ENCODE measurements at places on chromosomes 6 and 20.

DNA sequence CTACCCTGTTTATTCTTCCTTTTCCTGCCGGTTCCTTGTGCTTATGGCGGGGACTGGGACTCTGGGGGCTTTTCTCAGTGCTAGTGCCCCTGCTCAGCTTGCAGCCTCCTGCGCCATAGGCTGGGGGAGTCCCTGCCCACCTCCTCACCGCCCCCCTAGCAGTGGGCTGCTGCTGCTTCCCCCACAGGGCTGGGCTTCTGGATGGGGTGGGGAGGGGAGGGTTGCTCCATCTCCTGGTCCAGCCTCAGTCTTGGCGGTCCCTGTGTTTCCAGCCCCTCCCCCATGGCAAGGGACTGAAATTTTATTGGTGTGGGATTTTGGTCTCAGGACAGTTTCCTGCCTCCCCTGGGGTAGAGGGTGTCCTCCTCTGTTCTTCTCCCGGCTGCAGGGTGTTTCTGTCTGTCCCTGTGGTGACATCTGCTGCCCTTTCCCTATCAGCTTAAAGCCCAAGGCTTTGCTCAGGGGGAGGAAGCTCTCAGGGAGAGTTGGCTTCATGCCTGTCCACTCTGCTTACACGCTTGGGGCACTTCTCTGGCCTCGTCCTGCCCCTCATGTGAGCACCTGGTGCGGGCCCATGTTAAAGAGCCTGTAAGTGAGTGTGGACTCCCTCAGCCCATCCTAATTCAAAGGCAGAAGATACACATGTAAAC is 100.6 kb downstream of the HIVEP1 start:
- no peak for DNase-seq

DNA sequence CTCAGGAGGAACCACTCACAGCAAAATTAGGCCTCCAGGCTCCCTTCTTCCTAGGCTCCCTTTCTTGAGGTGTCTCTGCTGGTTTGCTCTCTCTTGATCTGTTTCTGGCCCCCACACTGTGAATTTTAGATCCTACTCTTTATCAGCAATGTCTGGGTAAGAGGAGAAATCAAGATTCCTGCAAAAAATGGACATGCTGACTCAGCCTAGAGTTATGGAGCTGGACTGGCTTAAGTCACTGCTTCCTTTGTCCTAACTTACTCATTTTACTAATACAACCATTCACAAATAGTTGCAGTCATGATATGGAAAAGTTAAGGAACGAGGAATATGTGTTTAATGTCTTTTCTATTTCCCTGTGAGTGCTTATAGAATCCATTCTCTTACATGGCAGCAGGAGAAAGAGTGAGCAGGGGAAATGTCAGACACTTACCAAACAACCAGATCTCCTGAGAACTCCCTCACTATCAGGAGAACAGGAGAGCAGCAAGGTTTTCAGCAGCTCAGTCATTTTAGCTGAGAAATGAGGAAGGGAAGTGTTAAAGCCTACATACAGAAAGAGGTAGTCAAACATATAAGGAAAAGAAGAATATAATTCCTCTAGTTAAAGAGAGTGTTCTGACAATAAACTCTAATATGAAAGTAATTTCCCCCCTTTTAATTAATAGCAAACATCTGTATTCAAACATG is 160.8 kb downstream of the PDE7B start:
- DNase-seq, result no peak

- no peak for DNase-seq
These were observed 19.6 kb upstream of the KIF25 start for GRCh38 chr6:167977717-167978467.

DNA sequence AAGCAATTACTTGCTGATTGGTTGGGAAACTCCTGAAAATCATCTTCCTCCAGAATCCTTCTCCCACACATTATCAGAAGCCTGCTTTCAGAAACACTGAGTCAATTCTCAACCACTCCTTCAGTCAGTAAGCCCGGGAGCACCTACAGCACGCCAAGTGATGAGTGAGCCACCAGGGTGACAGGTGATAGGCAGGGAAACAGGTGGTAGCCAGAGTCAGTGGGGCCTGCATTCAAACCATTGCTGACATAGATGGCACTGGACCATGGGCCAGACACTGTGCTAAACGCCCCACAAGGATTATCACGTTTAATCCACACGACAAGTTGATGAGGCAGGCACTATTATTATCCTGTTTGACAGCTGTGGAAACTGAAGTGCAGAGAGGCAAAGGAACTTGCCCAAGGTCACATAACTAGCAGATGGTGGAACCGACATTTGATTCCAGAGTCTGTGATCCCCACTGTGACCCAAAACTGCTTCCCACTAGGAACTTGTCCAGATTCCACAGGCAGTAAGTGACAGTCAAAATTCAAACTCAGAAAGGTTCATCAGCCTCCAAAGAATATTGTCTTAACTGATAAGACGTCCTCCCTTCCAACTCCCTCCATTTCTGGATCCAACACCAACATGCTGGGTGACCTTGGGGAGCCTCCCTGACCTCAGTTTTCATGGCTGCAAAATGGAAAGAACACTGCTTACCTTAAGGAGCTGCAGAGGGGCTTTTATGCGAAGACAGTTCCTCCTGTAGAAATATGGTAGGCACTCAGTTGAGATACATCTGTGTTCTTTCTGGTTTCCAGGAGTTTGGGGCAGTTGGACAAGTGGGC is 23.9 kb upstream of the TOP1 start:
- no peak for DNase-seq

DNA sequence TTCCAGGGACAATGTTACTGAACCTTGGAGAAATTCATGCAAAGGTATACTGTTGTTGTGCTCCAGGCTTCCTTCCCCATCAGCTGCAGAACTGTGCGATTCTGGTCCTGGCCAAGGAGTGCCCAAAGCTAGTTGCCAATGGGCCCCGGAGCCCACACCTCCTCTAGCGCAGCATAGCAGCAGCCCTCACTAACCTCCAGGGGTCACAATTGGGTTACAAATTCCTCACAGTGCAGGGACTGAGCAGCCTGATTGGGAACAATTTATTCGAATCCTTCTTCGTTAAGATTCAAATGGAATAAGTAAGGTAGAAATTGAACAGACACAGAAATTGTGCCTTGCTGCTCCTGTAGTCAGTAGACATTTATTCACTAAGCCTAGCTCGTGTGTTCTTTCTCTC is 284.9 kb downstream of the PRKN start:
- no peak for DNase-seq

DNA sequence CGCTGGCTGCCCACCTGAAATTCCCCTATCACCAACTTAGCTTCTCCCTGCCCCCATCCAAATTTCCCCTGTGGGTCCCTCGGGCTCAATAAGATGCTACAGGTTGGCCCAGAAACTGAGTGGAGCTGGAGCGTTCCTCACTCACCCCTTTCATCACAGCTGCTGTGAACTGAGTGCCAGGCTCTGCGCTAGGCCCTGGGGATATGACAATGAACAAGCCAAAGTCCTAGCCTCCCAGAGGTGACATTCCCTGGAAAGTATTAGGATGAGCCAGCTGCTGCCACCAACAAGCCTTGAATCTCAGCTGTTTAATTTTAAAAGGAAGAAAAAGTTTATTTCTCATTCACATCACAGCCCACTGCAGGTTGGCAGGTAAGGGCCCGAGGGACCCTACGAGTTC is 86.6 kb upstream of the EYA2 start:
- DNase-seq, result no peak

DNA sequence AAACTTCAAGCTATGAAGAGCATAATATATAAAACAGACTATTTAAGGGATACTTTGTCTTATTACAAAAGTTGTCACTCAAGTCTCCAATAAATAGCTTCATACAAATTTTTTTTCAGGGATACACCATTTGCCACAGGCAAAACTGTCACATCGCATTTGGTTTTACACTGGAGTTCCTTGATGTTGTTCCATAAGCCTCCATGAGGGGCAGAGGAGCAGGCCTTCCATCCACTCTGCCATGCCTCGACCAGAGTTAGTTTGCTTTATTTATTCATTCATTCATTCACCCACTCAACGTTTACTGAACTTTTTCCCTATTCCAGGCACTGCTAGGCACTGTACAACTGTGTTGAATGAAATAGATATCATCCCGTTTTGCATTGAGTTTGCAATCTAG is 246.6 kb downstream of the PHF3 start:
- no peak for DNase-seq

- no peak for DNase-seq
These were observed 141.1 kb downstream of the PDSS2 start for GRCh38 chr6:107318100-107318736.

GRCh38 chr6:169725125-169726048 is 1.1 kb upstream of the PHF10 start:
- DNase-seq, result no peak

- no peak for DNase-seq
These were observed 76.3 kb downstream of the BCAS1 start for GRCh38 chr20:53994088-53994487.

GRCh38 chr6:27874016-27874415 is 38.2 kb downstream of the OR2B2 start:
- DNase-seq, result no peak

GRCh38 chr6:121223930-121224329 is 110.3 kb downstream of the TBC1D32 start:
- DNase-seq, result no peak

GRCh38 chr20:43751167-43752050 is 24.6 kb upstream of the GTSF1L start:
- peak; percentile 17 for DNase-seq

DNA sequence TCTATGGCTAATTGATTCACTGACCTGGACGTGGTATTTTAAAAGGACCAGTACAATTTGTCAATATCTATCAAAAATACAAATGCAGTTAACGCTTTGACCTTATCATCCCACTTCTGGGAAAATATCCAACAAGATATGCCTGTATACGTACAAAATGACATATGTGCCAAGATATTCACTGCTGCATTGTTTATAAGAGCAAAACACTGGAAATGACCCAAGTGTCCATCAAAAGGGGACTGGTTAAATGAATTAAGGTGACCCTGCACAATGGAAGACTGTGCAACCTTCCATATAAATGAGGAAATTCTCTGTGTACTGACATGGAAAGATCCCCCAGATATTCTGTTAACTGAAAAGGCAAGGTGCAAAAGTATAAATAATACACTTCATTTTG is 13.9 kb downstream of the TRAM2 start:
- no peak for DNase-seq

DNA sequence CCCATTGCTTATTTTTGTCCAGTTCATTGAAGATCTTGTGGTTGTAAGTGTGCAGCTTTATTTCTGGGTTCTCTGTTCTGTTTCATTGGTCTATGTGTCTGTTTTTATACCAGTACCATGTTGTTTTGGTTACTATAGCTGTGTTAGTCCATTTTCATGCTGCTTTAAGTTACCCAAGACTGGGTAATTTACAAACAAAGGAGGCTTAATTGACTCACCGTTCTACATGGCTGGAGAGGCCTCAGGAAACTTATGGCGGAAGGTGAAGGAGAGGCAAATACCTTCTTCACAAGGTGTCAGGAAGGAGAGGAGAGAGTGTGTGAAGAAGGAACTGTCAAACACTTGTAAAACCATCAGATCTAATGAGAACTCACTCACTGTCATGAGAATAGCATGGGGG is 29.9 kb upstream of the FERMT1 start:
- no peak for DNase-seq

- DNase-seq, result no peak
These were observed 105.8 kb downstream of the RNF144B start for GRCh38 chr6:18492972-18493371.

DNA sequence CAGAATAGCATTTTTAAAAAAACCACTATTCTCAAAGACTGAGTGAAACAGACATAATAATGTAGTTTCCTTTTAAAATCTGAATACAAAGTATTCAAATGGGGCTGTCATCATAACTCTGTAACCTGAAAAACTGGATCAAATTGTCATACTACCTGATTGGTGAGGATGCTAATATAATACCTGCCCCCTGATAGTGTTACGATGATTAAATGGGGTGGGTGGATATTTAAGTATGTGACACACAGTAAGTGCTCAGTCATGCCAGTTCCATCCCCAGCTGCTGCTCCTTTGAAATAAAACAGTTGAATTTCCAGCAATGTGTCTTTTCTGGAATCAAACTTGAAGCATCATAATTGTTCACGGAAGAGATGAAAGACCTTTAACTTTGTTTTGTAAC is 8.9 kb downstream of the HTR1B start:
- DNase-seq, result no peak

GRCh38 chr6:25946631-25947030 is 16.0 kb upstream of the TRIM38 start:
- no peak for DNase-seq

GRCh38 chr6:42073287-42073686 is 23.0 kb downstream of the TAF8 start:
- DNase-seq, result no peak

GRCh38 chr6:122198922-122199321 is 200.5 kb upstream of the HSF2 start:
- DNase-seq, result no peak

GRCh38 chr6:25851961-25852360 is 20.1 kb upstream of the SLC17A1 start:
- no peak for DNase-seq

DNA sequence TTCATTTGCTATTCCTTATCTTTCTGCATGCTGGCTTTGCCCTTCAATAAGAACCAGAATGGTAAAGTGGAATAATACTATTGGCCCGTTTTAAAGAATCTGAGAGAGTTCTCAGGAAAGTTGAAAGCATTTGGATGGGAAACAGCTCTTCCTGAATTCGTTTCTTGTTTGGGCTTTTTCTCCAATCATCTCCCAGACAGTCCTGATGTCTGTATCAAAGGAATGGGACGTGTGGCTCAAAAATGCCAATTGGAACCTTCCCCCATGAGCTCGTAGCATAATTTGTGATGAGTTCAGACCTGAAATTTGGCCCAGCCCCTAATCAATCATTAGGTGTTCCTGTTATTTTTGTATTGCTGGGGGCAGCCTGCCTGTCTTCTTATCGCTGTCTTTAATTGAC is 75.8 kb upstream of the BACH2 start:
- DNase-seq, result no peak

DNA sequence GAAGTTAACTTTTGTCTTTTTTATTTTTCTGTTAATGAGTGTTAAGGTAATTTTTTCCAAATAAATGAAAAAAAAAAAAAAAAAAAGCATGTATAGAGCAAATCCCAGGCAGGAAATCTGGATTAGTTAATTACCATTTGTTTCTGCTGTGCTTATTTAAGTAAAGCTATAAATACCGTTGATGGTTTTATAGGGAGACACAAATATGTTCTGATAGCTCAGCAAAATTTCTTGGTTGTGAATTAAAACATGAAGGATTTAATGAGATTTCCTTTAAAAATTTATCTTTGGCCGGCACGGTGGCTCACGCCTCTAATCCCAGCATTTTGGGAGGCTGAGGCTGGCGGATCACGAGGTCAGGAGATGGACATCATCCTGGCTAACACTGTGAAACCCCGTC is 189.4 kb downstream of the CD109 start:
- DNase-seq, result no peak

- no peak for DNase-seq
These were observed 51.9 kb downstream of the GRM4 start for GRCh38 chr6:34093854-34094430.

DNA sequence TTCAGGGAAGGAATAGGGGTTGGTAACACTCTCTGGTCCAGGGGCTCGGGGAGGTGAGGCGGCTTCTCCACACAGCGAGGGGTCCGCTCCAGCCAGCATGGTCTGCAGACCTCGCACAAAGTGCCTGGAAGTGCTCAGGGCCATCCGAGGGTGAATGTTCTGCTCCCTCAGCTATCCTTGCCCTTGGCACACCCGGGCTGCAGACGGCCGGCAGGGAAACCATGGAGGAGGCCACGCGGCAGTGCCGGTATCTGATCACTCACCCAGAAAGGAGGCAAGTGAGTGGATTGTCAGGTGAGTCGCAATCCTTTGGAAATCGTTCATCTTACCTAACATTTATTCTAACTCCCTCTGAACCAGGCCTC is 62.0 kb downstream of the DLL1 start:
- no peak for DNase-seq

Measured in effector memory CD8-positive, alpha-beta T cell (primary cell).